Immature natural killer cell (primary cell): ENCODE measurements at places on chromosomes 5 and 9.

- no peak for DNase-seq
These were observed 239.6 kb downstream of the TMEM161B start for GRCh38 chr5:88029011-88029410.

DNA sequence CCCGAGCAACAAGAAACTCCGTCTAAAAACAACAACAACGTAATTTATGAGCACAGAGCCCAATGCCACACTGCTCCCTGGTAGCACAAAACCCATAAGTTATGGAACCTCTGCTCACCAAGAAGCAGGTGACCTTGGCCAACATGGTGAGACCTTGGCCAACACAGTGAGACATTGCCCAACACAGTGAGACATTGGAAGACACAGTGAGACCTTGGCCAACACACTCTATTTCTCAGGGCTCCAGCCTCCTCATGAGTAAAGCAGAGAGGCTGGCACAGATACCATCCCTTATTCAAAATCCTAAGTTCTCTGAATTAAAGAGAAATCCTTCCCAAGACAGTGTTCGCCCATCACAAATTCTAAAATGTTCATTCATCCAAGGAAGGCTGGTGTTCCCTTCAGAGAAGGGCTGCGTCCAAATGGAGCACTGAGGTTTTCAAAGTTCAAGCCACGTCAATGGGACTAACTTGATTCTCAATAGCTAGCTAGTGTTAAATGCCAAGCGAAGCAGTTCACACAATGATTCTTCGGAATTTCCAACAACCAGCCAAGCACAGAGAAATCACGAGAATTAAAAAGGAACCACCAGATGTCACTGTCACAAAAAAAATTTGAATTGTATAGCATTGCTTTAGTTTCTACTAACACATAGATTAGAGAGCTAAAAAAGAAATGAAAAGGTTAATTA is 29.5 kb downstream of the TTC39B start:
- peak; percentile 30 for DNase-seq

- DNase-seq = no peak
These were observed 181.0 kb upstream of the MAST4 start for GRCh38 chr5:66415208-66415607.

- no peak for DNase-seq
These were observed 1099.9 kb upstream of the DMAC1 start for GRCh38 chr9:8899511-8899910.

GRCh38 chr9:115262952-115263351 is 145.0 kb upstream of the TNC start:
- no peak for DNase-seq

DNA sequence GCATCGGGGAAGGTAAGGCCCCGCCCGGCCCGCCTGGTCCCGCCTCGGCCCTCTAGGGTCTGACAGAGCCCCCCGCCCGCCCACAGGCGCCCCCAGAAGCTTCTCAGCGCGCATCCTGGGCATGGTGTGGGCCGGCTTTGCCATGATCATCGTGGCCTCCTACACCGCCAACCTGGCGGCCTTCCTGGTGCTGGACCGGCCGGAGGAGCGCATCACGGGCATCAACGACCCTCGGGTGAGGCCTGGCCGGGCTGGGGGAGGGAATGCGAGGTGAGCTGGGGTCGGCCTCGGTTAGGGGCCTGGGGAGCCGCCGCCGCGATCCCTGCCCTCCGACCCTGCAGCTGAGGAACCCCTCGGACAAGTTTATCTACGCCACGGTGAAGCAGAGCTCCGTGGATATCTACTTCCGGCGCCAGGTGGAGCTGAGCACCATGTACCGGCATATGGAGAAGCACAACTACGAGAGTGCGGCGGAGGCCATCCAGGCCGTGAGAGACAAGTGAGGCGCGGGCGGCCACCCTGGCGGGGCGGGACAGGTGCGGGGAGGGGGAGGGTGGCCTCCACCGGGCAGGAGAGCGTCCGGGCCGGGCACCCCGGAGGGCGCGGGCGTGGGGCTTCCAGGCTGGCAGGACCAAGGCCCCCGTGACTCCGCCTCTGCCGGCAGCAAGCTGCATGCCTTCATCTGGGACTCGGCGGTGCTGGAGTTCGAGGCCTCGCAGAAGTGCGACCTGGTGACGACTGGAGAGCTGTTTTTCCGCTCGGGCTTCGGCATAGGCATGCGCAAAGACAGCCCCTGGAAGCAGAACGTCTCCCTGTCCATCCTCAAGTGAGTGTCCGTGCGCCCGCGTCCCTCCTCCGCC is 7.1 kb downstream of the LRRC26 start:
- DNase-seq = no peak

DNA sequence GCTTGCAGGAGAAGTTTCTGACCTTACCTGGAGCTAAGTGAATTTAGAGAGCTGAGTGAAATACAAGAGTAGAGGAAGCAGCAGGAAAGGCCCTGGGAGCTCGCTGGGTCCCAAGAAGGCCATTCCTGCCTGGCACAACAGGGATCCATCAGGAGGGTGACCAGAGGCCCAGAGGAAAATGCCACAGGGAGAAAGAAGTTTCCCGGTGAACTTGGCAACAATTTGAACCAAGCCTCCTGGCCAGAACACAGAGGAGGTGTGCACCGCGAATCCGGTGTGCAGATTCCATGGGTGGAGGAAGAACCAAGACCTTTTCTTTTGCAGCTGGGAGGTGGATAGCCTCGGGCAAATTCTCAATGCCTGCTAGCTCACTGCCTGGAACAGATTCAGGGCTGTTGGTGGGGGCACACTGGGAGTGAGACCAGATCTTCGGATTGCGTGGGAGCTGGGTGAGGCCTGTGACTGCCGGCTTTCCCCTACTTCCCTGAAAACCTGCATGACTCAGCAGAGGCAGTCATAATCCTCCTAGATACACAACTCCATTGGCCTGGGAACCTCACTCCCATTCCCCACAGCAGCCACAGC is 1850.9 kb upstream of the NUDT12 start:
- no peak for DNase-seq

DNA sequence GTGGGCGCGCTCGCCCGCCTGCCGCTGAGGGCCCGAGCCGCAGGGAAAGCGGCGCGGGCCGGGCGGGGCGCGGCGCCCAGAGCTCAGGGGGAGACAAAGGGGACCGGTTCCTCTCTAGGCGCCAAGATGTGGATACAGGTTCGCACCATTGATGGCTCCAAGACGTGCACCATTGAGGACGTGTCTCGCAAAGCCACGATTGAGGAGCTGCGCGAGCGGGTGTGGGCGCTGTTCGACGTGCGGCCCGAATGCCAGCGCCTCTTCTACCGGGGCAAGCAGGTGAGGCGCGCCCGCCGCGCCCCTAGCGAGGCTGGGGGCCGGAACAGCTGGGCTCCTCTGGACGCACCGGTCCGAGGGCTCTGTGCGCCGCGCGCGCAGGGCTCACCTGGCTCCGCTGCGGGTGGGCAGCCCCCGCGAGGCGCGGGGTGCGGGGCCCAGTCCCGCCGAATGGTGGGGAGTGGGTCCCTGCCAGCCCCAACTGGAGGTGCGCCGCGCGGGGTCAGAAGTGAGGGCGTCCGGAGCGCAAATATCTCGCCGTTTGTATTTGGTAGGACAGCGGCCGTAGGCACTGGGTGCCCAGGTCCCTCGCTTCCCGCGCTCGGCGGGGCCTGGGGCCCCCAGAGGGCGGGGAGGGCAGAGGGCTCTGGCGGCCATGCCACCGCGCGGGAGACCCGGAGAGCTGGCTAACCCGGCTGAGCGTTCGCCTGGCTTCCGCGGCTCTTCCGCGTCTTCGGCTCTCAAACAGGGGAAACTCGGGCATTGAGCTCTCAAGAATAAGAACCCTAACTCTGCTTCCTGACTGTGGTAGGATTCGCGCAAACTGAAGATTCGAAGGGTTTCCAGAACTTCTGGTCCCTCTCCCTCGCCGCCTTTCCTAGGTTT is 607 bp downstream of the UHRF2 start:
- peak; percentile 24 for DNase-seq

DNA sequence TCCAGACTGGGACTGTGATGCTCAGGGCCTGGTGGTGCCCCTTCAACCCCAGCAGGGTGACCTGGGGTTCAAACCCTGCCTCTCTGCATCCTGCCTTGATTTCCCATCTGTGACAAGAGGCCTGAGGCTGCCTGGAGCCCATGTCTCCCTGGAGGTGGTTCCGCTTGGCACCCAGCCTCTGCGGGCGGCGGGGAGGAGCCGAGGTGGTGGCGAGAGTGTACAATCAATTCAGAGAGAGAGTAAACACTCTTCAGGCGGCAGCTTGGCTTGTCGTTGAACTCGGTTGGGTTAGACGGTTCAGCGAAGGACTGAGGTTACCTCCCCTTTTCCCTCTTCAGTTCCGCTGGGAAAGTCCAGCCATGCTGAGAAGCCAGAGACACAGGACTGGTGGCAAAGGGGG is 39.3 kb downstream of the NTNG2 start:
- DNase-seq = no peak

- no peak for DNase-seq
These were observed 2.2 kb upstream of the CEP120 start for GRCh38 chr5:123425431-123425830.

DNA sequence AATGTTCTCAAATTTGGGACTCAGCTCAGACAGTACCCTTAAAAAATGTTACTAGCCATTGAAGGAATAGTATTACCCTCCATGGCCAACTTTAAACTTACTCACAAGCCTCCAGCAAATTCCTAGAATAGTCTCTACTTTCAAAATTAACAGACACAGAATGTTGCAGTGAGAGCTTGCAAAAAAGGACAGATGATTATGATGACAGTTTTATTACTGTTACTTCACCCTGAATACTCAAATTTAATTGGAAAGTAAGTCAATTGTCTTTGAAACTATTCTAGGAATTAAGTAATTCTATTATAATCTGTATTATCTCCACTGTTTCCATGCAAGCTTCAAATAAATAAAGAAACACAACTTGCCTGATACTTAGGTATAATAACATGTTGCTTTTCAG is 288.3 kb downstream of the SLF1 start:
- DNase-seq = no peak

DNA sequence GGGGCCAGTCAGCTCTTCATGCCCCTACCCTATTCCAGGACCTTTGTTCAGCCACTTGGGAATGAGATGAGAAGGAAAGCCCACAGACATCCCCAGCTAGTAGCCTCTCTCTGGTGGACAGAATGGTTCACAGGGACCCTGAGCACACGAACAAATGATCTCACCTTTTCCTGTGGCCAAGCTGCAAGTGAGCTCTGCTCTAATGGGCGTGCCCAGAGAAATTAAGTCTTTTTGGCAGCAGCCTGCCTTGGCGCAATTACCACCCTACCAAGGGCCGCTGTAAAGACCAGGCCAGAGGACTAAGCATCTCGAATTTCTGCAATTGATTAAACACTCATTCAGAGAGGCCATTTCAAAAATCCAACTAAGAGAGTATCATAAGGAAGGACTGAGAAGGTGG is 56.0 kb downstream of the WHRN start:
- no peak for DNase-seq

- no peak for DNase-seq
These were observed 49.9 kb downstream of the FGF18 start for GRCh38 chr5:171469326-171469725.

- no peak for DNase-seq
These were observed 85.1 kb downstream of the MED27 start for GRCh38 chr9:131994364-131995125.

GRCh38 chr5:68419637-68420452 is 204.3 kb downstream of the PIK3R1 start:
- DNase-seq = no peak

DNA sequence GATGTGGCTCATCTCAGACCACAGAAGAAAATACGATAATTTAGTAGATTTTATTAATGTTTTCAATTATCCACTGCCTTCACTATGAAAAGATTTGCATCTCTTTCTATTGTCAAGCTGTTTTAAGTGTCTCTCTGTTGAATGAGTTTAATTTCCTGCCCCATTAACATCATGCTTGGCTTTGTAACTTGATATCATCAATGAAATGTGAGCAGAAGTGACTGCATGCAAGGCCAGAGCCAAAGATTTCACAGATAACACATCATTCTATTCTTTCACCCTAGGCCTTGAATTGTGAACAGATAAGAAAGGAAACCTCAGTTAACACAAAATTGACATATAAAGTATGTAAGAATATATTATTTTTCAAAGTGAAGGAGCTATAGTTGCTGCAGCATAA is 986.4 kb upstream of the CDH18 start:
- no peak for DNase-seq

- no peak for DNase-seq
These were observed 98.5 kb downstream of the CACNA1B start for GRCh38 chr9:137975936-137976565.

DNA sequence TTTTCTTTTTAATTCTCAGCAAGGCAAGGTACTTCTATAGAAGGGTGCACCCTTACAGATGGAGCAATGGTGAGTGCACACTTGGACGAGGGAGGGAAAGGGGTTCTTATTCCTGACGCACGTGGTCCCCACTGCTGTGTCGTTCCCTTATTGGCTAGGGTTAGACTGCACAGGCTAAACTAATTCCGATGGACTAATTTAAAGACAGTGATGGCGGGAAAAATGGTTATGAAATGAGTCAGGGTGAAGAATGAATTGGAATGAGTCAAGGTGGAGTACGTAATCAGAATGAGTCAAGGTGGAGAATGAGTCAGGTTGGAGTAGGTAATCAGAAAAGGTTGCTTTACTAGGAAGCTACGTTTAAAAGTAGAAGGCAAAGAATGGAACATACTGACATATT is 2.1 kb upstream of the HMGCS1 start:
- no peak for DNase-seq

GRCh38 chr9:1100945-1101344 is 50.8 kb downstream of the DMRT2 start:
- DNase-seq = no peak

- no peak for DNase-seq
These were observed 11.0 kb downstream of the IGFBPL1 start for GRCh38 chr9:38413283-38413682.

DNA sequence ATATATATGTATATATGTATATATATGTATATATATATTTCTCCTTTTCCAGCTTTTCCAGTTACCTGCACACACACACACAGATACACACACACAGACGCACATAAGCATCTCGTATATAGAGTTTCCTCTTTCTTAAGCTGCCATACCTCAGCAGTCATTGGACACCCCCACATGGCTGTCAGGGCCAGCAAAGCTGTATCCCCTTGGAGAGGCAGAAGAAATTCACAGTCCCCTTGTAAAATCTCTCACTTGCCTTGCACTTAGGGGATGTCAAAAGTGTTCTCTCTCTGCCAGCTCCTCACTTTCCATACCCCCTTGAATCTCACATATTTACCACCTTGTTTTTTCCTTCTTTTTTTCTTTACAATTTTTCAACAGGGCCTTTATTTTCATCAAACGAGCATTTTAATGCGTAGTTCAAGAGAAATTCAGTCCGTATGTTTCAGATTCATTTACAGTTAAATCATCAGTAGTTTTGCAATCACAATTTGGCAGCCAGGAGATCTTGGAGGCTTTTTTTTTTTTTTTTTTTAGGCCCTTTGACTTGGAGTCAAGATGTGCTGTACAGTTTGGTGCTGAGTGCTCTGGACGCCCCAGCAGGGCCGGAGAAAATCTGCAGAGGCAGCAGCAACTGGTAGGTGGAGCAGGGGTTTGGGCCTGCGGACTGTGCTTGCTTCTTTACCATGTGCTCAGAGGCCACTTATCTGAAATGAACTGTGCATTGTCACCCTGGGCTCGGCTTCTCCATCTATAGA is 244.9 kb upstream of the KLF4 start:
- no peak for DNase-seq

DNA sequence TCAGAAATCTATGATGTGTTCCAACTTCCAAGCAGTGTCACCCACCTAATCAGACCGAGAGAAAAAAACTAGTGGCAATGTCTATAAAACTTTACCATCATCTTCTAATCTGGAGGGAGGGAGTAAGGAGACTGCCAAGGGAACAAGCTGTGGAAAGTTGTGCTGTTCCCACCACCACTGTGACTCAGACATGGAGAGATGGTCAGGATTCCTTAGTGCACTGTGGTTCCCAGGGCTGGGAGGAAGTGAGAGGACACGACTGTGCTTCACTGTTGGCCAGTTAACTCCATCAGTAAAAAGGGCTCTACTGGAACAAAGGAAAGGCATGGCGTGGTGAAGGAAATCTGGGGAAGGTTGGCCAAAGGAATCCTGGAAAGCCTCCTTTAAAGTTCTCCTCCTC is 18.8 kb downstream of the TICAM2 start:
- DNase-seq = no peak
